ENCODE measurements at places on chromosomes 11 and 22.

DNA sequence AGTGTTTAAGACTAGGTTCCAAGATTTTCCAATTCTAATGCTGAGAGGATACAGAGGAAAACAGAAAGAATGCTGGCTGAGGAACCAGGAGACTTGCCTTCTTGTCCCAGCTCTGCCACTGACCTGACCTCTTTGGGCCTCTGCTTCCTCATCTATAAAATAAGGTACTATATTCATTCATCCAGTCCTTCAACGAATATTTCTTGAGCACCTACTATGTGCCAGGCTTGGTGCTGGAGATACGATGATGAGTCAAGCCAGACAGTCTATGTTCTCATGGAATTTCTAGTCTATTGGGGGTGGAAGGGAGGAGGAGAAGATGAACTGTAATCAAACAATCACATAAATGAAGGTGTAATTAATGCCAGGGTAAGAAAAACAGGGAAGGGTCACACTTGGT is 27.8 kb upstream of the UPB1 start:
- DNase-seq = no peak

- DNase-seq = peak; percentile 51
These were observed 1.2 kb upstream of the HSPA8 start for GRCh38 chr11:123062892-123063825.

DNA sequence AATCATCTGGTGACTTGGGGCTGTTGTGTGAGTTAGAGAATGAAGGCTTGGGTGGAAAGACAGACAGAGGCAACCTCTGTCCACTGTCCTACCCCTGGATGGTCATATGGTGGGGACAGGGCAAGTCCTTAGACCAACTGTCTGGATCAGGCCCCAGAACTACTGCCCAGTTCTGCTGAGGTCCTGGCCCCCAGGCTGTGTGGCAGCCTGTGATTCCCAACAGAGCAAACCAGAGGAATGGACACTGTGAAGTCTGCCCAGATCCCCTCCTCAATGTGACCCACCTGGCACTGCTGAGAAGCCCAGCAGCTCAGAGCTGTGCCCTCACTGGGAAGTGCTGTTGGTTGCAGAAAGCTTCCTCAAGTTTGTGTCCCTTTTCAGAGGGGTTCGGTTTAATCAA is 69.0 kb downstream of the GGTLC2 start:
- no peak for DNase-seq

DNA sequence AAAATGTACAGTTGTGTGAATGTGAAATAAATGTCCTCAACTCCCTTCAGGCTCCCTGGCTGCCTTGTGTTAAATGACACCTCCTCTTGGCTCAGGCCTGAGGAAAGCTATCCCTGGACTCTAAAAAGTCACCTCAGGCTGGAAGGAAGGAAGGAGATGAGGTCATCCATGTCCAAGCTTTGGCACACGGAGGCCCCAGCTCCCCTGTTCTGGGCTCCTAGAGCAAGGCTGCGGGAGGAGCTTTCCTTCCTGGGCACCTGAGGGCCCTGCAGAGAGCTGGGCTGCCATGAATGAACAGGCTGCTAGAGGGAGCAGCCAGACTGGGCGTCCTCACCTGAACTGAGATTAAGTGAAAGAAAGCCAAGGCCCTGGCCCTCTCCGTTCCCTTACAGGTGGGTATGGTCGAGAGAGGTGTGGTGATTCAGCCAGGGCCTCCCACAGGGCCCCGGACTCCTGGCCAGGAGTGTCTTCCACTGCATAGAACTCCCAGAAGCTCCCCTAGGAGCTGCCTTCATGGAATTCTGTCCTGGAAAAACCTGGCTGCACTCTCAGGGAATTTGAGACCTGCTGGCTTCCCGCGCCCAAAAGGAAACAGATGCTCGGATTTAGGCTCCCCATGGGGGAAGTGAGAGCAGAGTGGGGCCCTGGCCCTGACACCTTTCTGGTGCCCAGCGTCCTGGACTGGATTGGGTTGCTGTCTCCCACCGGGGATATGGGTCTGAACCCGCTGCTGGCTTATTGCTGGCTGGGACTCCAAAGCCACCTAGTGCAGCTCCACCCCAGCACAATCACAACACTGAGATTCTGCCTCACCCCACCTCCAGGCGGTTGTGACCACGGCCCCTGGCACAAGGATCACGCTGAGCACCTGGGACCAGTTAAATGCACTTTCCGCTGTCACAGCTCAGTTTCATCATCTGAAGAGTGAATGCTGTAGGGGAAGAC is 22.2 kb downstream of the MYBPC3 start:
- no peak for DNase-seq

DNA sequence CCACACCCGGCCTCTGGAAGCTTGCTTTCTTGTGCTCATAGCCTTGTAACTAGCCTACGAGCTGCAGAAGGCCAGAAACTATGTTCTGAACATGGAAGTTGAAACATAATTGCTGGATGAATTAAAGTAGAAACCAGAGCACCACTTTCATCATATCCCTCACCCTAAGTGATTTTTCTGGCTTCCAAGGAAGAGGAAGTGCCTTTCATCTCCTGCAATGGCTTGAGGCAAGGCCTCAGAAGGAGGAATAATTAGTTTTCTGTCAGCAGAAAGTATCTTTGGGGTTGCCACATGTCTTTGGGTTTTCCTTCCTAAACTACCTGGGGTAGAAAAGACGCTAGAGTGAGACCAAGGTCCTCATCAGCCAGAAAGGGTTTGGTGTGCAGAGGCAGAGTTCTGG is 14.5 kb downstream of the RPL27A start:
- DNase-seq = no peak

GRCh38 chr11:66548774-66549630 is 2.3 kb downstream of the ACTN3 start:
- DNase-seq = no peak

- no peak for DNase-seq
These were observed 7.2 kb downstream of the GRK2 start for GRCh38 chr11:67273260-67273990.

- no peak for DNase-seq
These were observed 51.0 kb downstream of the SYTL2 start for GRCh38 chr11:85759915-85760314.

GRCh38 chr22:22235558-22235957 is 9.0 kb upstream of the VPREB1 start:
- no peak for DNase-seq

GRCh38 chr11:118898400-118899295 is 15.0 kb downstream of the CXCR5 start:
- no peak for DNase-seq

DNA sequence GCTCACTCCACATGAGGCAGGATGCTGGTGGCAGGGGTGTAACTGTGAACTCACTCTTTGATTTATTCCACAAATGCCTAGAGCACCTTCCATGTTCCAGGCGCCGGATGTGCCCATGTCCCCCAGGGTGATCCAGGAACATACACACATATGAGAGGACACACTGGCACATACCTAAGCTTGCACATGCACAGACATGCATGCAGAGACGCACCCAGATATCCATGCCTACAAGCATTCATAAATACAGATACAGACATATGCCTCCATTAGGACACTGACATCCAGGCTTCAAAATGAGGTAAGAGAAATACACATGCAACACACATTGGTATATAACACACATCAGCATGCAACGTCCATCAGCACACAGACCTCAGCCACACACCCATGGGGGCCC is 4.5 kb downstream of the OSM start:
- DNase-seq = no peak

DNA sequence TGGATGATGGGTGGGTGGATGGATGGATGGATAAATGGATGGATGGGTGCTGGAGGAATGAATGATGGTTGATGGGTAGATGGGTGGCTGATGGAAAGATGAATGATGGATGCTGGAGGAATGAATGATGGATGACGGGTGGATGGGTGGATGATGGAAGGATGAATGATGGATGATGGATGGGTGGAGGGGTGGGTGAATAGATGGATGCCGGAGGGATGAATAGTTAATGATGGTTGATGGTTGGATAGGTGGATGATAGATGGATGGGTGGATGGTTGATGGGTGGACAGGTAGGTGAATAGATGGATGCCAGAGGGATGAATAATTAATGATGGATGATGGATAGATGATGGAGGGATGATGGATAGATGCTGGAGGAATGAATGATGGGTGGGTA is 41.4 kb downstream of the ANO1 start:
- DNase-seq = no peak

- DNase-seq = no peak
These were observed 20.4 kb upstream of the IGSF9B start for GRCh38 chr11:133977067-133977677.

GRCh38 chr11:69380921-69381581 is 87.1 kb downstream of the MYEOV start:
- DNase-seq = no peak

GRCh38 chr11:78927511-78927910 is 352.8 kb upstream of the NARS2 start:
- DNase-seq = no peak

DNA sequence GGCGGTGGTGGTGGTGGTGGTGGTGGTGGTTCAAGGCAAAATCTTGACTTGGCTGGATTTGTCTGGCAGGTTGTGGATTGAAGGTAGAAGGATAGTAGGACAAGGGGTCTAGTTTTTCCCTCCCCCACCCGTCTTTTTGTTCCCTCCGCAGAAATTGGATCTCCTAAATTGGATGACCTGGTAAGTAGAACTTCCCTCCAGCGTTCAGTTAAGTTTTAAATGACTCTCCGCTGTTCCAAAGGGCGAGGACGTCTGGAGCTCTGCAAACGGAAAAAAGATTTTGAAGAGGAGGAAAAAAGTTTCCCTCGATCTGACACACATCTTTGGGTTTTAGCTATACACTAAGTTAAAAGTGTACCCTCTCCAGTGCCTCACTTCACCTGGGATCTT is 422 bp upstream of the LGR4 start:
- no peak for DNase-seq
